NCI-H1930 (cell line): ENCODE measurements at places on chromosomes 5 and 9.

DNA sequence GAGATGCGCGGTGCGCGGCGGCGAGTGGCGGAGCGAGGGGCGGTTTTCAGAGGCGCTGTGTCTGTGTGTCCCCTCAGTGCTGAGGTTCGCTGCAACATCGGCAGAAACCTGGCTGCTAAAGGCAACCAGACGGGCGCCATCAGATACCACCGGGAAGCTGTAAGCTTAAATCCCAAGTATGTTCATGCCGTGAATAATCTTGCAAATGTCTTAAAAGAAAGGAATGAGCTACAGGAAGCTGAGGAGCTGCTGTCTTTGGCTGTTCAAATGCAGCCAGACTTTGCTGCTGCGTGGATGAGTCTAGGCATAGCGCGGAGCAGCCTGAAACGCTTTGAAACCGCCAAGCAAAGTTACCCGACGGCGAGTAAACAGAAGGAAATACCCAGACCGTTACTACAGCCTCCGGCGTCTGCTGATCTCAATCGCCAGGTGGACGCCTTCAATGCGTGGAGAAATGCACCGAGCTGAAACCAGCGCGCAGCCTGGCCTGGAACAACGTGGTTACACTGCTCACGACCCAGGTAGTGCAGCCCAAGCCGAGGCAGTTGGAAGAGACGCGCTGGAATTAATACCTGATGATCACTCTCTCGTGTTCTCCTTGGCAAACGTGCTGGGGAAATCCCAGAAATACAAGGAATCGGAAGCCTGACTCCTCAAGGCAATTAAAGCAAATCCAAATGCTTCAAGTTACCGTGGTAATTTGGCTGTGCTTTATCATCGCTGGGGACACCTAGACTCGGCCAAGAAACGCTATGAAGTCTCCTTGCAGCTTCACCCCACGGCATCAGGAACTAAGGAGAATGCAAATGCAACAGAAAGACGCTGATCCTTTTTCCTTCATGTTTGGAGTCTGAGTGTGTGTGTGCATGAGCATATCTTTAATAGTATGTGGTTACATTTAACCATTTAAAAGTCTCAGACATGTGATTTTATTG lies 15.9 kb downstream of the OR2V1 start:
- no peak for DNase-seq

DNA sequence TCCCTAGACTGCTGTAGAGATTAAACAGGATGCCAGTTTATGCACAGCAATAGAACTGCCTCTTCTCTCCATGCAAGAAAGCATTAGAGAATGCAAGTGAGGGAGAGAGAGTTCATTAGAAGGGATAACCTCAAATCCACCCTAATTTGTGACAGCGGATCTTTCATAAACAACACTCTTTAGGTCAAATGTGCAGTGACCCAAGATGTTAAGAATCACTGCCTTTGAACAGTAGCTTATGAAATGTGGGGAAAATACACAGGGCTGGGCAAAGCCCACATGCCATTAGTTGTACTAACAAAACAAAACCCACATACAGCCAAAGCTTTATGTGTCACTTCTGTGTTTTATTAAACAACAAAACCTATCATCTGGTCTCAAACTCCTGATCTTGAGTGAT lies 36.2 kb upstream of the POU4F3 start:
- no peak for DNase-seq

DNA sequence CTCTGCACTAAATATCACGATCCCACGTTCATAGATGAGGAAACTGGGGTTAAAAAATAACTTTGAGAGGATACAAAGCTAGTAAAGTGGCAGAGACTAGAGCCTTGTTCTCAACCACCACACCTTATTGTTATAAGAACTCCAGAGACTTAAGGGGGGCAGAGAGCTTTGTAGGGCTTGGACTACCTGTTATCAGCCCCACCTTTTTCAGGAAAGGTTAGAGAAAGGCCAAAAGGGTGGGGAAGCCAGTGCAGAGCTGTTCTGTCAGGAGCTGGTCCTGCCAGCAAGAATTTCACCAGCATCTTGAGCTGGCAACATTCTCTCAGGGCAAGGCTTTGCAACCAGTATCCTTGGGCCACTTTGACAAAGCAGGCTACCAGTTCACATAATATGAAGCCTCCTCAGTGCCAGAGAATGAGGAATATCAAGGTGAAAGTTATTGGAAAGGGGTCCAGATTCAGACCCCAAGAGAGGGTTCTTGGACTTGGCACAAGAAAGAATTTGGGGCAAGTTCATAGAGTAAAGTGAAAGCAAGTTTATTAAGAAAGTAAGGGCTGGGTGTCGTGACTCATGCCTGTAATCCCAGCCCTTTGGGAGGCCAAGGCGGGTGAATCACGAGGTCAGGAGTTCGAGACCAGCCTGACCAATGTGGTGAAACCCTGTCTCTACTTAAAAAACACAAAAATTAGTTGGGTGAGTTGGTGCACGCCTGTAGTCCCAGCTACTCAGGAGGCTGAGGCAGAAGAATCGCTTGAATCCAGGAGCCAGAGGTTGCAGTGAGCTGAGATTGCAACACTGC lies 66.2 kb upstream of the CLINT1 start:
- no peak for DNase-seq

GRCh38 chr5:159669559-159669958 lies 246.7 kb upstream of the ADRA1B start:
- DNase-seq: no peak

- no peak for DNase-seq
Observed at GRCh38 chr9:14313951-14314423, at the start of gene NFIB. NFIB (minus strand) TSS chr9:14314141; CDS start chr9:14313511, 630 bp downstream.

- no peak for DNase-seq
Observed at GRCh38 chr5:132365213-132365612, 4.3 kb upstream of the SLC22A5 start.

DNA sequence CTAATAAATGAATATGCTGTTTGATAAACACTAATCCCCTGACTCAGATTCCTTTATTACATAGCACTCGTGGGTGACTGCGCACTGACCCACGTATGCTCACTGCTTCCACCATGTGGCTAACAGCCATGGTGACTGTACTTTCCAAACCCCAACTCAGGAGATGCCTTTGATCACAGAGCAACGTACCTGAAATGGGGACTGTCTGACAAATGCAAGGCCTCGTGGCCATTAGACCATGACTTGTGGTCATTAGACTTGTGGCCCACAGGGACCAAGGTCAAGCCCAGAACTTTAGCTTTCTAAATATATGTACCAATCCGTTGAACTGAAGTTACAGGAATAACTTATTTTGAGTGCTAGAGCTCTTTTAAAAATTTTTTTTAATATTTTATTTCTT lies 46.6 kb downstream of the CYFIP2 start:
- DNase-seq: peak; percentile 13

GRCh38 chr5:110638970-110639902 lies 87.2 kb downstream of the TMEM232 start:
- no peak for DNase-seq

- peak; percentile 44 for DNase-seq
Observed at GRCh38 chr9:131008909-131009618, at the start of gene LAMC3. LAMC3 (plus strand) TSS chr9:131009174; CDS start chr9:131009215, 41 bp downstream.

- no peak for DNase-seq
Observed at GRCh38 chr9:77161966-77162365, 15.4 kb upstream of the VPS13A start.

- DNase-seq: no peak
Observed at GRCh38 chr5:9832921-9833320, 202.8 kb upstream of the TAS2R1 start.

DNA sequence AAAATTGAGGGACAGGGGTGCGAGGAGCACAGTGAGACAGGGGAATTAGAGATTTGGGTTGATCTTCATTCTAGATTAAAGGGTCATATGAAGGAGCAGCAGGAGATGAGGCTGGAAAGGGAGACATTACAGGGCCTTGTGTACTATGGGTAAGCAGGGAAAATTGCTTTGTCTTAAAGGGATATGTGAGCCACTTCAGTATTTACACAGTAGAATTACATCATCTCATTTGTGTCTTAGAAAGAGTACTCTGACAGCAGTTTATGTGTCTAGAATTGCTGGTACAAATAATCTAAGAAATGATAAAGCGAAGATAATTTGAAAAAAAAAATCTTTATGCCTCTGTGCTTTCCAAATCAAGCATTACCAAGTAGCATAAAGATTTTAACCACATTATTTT lies 287.0 kb upstream of the ARRDC3 start:
- DNase-seq: no peak

DNA sequence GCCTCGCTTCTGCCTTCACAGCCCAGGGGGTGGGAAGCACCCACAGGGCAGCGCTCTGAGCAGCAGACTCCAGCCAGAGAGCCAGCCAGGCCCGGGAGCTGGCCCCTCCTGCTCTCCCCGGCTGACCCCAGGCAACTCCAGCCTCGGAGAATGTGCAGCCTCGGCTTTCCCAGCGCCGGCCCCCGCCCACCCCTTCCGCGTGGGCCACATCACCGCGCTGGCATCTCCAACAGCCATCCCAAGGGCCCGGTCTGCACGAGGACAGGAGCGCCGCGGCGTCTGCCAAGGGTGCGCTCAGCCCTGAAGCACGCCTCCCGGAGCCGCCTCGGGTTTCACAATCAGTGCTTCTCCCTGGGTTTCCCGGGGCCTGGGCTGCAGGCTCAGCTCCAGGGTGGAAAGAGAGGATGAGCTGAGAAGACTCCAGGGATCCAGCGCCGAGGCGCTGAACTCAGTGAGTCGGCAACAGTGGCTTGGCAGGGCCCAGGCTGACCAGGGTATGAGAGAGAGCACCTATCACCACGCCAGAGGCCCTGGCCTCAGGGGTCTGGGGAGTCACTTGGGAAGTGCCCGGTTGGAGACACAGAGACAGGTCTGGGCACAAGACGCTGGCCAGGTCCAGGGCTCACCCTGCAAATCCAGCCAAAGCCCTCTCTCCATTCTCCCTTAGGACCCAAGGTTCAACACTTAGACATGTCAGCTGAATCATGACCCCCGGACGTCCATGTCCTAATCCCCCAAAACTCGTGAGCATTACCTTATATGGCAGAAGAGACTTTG lies 79.6 kb downstream of the ADAMTS2 start:
- no peak for DNase-seq

DNA sequence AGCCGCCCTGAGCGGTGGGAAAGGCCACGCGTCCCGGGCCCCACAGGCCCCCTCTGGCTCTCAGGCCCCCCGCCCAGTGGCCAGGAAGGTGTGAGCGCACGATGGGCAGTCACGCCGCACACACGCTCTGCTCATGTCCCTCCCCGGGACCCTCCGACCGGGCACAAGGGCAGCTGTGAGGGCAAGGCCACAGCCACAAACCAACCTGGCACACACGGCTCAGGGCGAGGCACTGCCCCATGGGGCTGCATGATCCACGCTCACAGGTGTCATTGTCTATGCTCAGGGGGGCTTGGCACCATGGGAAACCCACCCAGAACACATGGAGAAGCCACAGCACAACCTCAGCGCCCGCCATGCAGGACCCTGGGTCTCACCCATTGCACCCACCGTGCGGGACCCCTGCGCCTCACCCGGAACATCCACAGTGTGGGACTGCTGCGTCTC lies 51.3 kb downstream of the SLC12A7 start:
- DNase-seq: no peak

DNA sequence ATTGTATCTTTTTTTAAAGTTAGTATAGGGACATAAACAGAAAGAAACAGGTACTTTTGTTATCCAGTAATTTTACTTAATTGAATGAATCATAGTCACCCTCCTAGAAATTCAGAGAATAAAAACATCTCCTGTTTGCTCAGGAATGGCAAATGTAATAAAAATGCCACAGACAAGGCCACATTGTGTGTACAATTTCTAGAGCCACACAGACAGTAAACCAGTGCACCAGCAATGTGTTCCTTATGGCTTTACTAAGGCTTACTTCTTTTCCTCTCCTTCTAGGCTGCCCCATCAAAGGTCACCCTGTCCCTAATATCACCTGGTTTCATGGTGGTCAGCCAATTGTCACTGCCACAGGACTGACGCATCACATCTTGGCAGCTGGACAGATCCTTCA lies 145.5 kb downstream of the SAXO1 start:
- DNase-seq: no peak
